ENCODE measurements at places on chromosomes 3 and 15.

GRCh38 chr15:75820206-75820605 lies 23.0 kb upstream of the UBE2Q2 start:
- no peak for DNase-seq

GRCh38 chr3:130997289-130997688 lies 29.3 kb downstream of the ASTE1 start:
- no peak for DNase-seq

GRCh38 chr3:77667901-77668300 lies 628.0 kb downstream of the ROBO2 start:
- no peak for DNase-seq

DNA sequence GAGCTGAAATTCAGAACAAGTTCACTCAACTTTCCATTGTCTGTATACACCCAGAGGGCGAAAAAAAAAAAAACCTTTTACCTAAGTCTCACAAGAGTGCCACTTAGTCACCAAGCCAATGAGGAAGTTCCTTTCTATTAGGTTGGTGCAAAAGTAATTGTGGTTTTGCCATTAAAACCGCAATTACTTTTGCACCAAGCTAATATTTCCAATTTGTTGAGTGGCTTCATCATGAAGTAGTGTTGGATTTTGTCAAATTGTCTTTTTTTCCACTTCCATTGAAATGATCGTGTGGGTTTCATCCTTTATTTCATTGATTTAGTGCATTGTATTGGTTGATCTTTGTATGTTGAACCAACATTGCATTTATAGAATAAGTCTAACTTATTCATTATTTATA lies 253.9 kb downstream of the ZIC4 start:
- DNase-seq, result no peak

DNA sequence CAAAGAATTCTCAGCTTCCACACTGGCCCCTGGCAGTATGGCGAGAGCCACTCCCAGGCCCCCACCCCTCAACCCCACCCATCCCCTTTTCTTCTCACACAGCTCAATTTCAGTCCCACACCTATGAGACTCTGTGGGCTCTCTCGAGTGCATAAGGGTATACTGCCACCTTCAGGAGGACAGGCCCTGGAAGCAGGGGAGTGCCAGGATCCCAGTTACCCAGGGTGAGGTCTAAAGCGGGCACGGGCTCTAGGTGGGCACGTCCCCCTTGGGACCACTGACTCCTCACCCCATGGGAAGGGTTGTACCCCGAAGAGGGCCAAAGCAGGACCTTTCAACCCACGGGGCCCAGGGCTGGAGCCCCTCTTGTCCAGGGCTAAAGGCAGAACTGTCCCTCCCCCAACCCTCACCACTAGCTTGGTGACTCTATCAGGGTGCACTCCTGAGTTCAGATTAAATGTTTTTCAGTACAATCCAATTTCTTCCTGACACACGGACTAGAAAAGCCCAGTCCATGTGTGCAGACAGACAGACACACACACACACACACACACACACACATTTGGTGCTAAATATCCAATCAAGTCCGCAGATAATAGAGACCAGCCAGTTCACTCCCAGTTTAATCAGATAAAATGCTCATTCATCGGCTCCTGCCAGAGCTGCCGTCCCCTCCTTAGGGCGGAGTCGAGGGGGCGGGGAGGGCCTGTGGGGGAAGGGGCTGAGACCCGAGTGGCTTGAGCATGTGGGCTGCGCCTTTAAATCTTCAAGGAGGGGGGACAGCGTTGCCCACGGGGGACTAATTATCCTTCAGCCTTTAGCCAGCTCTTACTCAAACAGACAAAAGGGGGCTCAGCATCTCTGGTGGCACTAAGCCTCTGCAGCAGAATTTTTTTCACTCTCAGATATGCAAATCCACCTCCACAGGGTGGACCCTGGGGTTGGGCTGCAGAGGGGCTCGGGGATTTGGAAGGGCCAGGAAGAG lies 59.3 kb downstream of the CYP11A1 start:
- no peak for DNase-seq

DNA sequence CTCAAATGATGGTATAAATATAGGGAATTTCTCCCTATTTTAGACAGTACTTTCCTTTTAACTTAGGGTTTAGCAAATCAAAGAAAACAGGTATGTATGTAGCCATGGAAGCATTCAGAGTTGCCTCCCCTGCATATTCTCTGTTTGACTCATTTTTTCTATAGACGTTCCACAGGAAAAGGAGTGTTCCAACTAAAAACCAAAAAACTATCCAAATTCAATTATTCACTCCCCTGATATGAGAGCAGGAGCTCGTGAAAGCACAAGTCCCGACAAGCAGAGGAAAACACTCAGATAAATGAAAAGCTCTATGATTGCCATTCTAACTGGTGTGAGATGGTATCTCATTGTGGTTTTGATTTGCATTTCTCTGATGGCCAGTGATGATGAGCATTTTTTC lies 119.5 kb downstream of the FRMD5 start:
- no peak for DNase-seq

DNA sequence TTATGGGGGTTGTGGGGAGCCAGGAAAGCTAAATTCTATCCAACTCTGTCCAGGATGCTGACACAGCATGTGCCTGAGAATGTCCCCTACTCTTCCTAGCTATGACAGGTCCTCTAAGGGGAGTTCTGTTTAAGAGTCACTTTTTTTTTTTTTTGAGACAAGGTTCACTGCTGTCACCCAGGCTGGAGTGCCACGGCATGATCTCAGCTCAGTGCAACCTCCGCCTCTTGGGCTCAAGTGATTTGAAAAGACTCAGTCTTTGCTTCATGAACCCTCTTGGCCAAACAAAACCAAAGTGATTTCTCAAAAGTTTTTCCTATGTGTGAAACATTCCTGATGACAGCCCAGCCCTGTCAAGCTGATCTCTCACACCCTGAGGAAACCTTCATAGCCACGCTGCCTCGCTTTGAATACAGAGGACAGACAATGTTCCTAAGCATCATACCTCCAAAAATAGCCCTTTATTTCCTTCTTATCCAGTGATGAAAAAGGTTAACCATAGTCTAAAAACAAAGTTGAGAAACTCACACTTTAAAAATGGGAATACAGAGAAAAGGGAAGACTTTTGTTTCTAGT lies 105.5 kb upstream of the PROK2 start:
- no peak for DNase-seq

DNA sequence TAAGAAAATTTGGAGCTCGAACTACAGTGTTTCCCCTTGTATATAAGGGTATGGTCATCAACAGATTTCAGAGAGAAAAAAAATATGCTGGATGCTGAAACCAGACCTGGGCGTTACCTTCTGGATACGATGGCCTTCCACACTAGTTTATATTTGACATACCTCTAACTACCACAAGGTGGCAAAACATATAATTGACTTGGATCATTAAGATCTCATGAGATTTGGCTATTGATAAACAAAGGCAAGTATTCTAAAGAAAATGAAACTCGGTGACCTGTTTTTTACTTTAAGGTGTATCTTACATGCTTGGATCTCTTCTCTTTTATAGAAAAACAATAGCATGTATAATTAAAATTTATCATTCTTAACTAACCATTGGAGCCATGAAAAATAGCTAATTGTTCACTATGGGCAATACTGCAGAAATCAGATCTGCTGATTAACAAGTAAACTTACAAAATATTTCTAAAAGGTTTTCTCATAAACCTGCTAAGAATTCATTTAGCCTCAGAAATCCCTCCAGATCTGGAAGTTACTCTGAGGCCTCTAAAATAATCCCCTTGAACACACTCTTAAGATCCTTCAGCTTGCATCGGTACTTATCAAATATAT lies 300.6 kb upstream of the KCNH8 start:
- DNase-seq, result no peak

- DNase-seq, result no peak
Observed at GRCh38 chr3:12751571-12751970, 7.5 kb downstream of the TMEM40 start.

DNA sequence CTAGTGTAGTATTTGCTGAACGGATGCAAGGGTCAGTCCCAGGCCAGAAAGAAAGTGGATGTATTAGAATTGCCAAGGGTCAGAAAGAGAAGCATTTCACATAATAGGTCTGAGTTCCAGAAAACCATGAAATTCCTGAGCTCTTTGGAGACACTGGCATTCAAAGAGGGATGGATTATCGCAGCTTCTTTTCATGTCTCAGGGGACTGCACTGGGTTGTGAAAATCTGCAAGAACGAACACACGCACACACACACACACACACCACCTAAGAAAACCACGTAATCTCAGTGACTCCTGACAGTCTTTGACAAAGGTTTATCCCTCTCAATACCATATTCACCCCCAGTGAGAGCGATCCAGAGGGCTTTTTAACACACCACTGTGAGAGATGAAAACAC lies 57.9 kb downstream of the TIPARP start:
- DNase-seq, result no peak

- DNase-seq, result no peak
Observed at GRCh38 chr3:3666664-3667063, 132.6 kb upstream of the LRRN1 start.

Data from cortex of kidney (tissue), 1 donor.